Pulmonary artery endothelial cell (primary cell): ENCODE measurements at places on chromosomes 4 and X.

GRCh38 chrX:133513123-133513522 lies 97.8 kb upstream of the GPC4 start:
- DNase-seq = no peak

- DNase-seq = no peak
These were observed 38.5 kb upstream of the GPC3 start for GRCh38 chrX:134023851-134024281.

GRCh38 chrX:118420462-118420861 lies 74.6 kb downstream of the WDR44 start:
- DNase-seq = no peak

DNA sequence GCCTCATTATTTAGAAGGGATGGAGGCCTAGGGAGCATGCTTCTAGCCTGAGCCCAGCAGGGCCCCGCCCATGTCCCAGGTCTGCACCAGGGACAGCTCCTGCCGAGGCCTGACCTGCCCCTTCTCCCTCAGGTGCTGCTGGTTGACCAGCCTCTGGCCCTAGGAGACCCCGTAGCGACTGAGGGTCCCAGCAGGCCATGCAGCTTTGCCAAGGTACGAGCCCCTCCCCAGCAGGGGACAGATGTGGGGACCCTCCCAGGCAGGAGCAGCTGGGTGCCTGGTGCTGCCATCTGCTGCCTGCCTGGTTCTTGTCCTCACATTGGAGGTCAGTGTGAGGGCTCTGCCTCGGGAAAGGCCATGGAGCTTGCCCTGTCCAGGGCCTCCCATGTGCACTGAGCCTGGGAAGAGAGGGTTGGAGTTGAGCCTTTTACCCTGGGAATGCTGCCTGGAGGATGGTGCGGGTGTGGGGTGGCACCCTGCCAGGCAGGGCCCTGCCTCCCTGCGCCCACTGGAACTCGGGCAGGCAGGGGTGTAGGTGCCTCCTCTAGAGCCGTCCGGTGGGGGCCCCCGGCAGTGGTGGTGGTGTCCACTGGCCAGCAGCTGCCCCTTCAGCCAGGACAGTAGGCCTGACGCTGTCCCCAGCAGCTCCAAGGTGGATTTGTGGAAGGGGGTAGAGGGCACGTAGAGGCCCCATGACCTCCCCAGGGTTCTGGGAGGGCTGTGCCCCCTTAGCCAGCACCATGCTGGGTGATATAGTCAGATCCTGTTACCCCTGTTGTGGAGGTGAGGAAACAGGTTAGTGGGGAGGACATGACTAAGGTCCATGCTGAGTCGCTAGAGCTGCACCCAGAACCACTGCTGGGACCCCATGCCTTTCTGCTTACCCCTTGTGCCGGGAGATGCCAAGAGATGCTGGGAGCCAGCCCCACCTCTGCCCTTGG lies 2.2 kb upstream of the MSANTD1 start:
- DNase-seq = no peak

DNA sequence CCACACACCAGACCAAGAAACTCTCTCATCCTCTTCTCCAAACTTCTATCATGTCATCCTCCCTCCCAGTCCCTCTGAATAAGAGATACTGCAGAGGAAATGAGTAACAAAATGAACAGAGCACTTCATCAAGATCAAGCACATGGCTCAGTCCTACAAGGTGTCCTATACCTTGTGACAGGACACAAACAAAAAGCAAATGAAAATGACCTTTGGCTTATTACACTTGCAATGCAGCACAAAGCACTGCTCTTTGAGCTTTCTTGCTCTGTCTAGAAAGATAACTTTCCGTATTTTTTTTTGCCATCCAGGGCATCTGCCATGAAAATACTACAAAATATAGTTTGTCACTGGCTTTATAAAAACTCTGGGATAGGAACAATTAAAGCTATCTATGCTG lies 402.7 kb downstream of the HNRNPD start:
- DNase-seq = no peak
